Renal cortex interstitium (tissue), 15 donors: ENCODE measurements at places on chromosomes 1 and 21. TPM values are rescaled to one million over a fixed set of nuclear protein-coding genes. Genes with fewer than 3 reads are reported as not detected.

DNA sequence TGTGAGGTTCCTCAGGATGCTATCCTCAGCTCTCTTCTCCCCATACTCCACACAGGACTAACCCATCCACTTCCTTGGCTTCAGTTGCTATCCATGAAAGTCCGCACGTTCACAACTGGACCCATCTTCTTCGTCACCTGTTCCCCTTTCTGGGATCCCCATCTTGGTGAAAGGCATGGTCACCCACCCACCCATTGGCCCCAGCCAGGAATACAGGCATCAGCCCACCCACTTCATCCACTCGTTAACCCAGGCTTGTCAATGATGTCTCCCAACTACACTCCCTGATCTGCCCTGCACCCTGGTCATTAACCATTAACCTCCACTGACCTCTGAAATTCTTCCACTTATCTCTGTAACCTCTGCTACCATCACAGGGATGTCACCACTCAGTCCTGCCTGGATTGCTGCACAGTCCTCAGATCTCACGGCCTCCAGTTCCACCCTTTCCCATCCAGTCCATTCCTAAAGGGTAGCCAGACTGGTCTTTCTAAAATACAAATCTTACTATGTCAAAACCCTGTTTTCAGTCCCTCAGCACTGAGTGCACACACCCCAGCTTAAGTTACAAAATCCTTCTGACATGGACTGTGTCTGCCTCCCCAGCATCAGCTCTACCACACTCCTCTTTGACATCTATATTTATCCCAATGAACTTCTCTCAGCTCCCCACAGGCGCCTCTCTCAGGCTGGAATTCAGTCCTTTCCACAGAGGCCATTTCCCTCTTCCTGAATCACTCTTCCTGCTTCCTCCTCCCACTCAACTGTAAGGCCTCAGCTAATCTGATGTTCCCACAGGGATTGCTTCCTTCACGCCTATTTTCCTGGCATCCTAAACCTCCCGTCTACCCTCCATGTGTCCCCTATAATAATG lies 10.4 kb downstream of the PGLYRP4 start:
- DNase-seq: no peak

The CCDC185 gene
- 0.11 TPM for polyA plus RNA-seq

- no peak for DNase-seq
These were observed 17.6 kb upstream of the CBR3 start for GRCh38 chr21:36117286-36117741.

DNA sequence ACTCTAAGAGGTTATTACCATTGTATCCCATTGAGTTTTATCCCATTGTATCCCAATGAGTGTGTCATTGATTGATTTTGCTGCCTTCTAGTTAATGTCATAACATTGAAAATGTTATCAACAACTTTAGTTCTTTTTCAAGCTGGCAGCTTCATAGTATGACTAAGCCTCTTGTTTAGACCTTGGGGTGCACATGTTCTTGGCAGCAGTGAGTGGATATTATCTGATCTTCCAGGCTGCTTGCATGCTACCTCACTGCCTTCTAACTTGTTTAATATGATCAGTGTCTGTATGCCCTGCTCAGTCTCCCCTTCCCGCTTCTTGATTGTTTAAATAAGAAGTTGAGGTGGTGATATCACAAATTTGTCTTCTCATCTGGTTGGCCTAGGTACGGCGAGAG lies 24.6 kb downstream of the NTPCR start:
- no peak for DNase-seq

DNA sequence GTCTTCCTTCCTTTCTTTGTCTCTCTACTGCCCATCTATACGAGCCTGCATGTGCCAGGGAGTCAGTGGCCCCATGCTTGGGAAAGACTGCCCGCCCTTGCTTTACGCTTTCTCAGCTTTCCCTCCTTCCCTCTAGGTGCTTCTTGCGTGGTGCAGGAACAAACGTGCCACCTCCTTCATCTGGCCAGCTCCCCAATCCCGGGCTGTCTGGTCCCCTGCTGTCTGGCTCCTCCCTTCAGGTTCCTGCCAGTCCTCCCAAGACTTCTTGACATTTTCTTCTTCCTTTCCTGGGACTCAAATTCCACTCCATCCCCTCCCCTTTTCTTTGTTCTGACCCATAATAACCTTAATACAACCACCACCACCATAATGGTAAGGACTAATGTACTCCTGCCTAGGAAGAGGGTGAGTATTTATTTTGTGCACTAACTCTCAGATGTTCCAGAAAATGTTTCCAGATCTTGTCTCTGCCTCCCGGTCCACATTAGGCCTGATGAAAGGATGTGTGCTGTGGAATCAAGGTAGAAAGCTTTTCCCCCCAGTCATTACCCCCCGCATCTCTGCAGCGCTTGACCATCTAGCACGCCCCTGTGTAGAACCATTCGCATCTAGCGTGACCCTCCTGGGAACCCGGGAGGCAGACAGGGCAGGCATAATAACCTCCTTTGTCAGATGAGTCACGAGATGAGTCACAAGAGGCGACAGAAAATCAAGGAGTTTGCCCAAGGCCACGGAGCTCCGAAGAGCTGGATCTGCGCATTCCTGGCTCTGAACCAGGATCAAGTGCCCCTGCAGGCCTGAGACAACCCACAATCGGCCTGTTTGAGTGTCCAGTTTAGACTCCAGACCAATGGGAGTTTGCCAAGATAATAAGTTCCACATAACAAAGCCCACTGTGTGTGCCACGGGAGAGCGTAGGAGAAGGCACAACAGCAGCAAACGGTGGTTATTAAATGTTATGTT lies 60.1 kb upstream of the NEK2 start:
- DNase-seq: no peak
